Right renal cortex interstitium (tissue), 3 donors: ENCODE measurements at places on chromosomes 4 and X.

- no peak for DNase-seq
Measured at GRCh38 chr4:173119818-173120217, 48.8 kb upstream of the GALNT7 start.

DNA sequence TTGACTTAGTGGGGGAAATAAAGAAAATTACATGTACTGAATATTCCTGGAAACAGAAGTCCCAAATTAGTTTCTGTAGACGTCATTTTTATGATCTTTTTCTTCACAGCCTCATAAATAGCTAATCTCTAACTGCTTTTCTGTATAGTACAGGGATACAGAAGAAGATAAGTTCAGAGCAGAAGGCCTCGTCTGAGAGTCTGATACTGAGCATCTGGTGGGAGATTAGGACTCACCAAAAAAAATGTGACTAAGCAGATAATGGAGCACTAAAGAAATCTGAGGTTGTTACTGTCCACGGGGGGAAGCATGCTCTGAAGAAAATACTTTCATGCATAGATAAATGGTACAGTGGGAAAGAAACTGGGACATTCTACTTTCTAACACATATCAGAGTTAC, 115.3 kb upstream of the TRPC5 start:
- no peak for DNase-seq

DNA sequence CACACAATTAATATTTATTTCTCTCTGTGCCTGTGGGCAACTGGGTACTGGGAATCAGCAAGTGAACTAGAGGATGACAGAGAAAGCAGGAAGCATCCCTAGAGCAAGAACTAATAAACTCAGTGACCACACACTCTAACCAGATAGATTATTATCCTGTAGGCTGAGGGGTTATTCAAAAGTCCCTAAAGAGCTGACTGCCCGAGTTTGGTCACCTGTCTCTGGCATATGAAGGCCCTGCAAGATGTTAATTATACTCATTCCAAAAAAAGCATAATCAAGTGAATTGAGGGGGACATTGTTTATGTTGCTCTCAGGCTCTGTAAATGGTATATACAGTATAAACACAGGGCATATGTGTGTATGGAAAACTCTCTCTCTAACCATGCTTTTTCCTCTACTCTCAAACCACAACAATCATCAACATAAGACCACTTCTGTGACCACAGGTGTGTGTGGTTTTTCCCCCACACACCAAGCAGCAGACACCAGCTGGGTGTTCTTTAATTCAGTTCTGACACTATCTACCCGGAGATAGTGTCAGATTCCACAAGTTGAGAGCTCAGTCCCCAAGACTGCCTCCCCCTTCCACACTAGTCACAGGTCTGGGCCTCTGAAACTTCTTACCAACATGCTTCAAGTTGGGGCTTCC, 6.2 kb upstream of the HPSE start:
- DNase-seq: no peak

GRCh38 chr4:101251261-101251660, 96.1 kb downstream of the PPP3CA start:
- no peak for DNase-seq

DNA sequence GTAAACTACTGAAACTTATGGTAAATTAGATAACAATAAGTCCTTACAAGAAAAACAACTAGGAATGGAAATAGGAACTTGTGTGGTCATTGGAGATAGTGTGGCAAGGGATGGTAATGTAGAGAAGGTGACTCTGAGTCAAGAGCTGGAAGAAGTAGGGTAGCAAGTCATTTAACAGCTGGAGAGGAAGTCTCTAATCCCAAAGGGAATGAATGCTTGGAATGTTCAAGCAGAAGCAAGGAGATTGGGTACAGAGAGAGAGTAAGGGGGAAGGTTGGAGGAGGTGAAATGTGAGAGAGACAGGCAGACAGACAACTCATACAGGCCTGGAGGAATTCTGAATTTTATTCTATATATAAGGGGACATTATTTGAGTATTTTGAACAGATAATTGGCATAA, 260.6 kb upstream of the MAD2L1 start:
- no peak for DNase-seq

GRCh38 chr4:13933191-13933590, 305.7 kb upstream of the BOD1L1 start:
- DNase-seq: no peak

DNA sequence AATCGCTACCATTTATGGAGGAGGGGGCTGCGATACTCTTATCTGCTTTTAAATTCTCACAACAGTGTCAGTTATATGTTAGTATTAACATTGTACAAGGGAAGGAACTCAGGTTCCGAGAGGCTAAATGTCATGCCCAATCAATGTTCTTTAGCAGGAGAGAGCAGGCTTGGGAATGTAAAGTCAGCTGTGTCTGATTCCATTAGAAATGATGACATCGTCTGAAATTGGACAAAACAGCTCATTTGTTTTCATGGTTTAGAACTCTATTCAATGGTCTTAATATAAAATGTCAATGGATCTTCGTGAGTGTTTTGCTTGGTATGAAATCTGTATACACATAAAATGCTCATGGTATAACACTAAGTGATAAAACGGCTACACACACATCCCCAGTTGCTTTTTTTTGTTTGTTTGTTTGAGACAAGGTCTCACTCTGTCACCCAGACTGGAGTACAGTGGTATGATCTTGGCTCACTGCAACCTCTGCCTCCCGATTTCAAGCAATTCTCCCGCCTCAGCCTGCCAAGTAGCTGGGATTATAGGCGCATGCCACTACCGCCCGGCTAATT, 11.9 kb upstream of the SH3KBP1 start:
- no peak for DNase-seq

- no peak for DNase-seq
Measured at GRCh38 chr4:116223040-116223732, 862.2 kb downstream of the TRAM1L1 start.

GRCh38 chr4:80264352-80264647, 2.2 kb upstream of the FGF5 start:
- no peak for DNase-seq

GRCh38 chrX:57677132-57677858, 2.8 kb downstream of the NLRP2B start:
- no peak for DNase-seq

- no peak for DNase-seq
Measured at GRCh38 chr4:18366892-18367291, 345.3 kb upstream of the LCORL start.

DNA sequence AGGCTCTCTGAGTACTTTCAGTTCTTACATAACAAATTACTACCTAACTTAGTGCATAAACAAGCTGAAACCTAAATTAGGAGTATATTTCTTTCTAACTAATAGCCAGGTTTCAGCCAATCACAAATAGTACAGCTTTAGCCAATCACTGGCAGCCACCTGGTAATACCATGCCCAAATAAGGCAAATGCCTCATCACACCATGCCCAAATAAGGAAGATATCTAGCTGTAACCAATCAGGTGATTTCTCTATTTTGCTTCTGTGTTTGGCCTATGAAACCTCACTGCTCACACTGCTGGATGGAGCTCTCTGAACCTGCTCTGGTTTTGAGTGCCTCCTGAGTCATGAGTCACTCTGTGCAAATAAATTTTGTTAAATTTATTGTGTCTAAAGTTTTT, 113.5 kb downstream of the DDIT4L start:
- DNase-seq: no peak

- DNase-seq: no peak
Measured at GRCh38 chr4:6198278-6198677, 2.1 kb downstream of the JAKMIP1 start.

DNA sequence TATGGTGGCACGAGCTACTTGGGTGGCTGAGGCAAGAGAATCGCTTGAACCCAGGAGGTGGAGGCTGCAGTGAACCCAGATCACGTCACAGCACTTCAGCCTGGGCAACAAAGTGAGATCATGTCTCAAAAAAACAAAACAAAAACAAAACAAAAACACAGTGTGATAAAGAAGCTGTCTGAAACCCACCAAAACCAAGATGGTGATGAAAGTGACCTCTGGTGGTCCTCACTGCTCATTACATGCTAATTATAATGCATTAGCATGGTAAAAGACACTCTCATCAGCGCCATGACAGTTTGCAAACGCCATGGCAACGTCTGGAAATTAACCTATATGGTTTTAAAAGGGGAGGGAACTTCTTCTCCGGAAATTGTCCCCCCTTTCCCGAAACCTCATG, 29.4 kb upstream of the OPHN1 start:
- no peak for DNase-seq

GRCh38 chr4:2252530-2253091, 9.3 kb downstream of the MXD4 start:
- no peak for DNase-seq

- no peak for DNase-seq
Measured at GRCh38 chr4:183618681-183619080, 40.3 kb downstream of the RWDD4 start.

- no peak for DNase-seq
Measured at GRCh38 chr4:136731025-136731424, 801.3 kb downstream of the PCDH18 start.

- no peak for DNase-seq
Measured at GRCh38 chrX:72294497-72294896, 11.2 kb downstream of the CITED1 start.

- DNase-seq: no peak
Measured at GRCh38 chrX:38881066-38881465, 79.8 kb downstream of the MID1IP1 start.

DNA sequence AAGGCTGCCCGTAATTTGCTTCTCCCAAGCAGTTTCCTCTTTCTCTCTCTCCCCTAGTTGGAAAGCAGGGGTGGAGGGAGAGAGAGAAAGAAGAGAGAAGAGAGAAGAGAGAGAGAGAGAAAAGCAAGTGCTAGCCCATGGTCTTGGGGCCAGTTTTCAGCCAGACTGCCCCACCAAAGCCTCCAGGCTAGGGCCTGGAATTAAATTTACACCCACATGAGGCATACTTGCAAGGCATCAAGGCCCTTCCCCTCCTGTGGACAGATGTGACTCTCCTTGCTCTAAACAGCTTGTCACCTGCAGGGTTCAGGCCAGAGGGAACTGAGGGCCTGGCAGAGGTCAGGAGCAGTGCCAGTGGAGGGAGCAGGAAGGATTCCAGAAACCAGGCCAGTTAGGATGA, 1.7 kb upstream of the CXCR3 start:
- no peak for DNase-seq

DNA sequence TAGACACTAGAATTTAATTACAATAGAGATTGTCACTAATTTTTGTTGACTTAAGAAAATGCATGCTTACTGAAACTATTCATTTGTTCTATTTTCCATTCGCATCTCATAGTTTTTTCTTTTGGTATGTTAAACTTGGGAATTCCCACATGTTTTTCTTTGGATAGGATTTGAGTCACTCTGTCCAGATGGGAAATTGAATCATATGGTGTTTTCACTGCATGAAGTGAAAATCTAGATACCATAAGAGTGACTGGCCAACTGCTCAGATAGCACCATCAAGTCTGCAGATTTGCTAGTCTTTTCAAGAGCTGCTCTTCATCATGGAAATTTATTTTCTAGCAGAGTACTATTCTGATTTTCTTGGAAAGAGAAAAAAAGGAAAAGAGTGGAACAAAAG, 172.6 kb downstream of the FAM47B start:
- no peak for DNase-seq

GRCh38 chr4:116016201-116016600, 902.8 kb upstream of the NDST4 start:
- no peak for DNase-seq

- no peak for DNase-seq
Measured at GRCh38 chr4:89294573-89295269, 12.9 kb downstream of the GPRIN3 start.

GRCh38 chr4:87717276-87718031, 67.4 kb downstream of the DMP1 start:
- no peak for DNase-seq

DNA sequence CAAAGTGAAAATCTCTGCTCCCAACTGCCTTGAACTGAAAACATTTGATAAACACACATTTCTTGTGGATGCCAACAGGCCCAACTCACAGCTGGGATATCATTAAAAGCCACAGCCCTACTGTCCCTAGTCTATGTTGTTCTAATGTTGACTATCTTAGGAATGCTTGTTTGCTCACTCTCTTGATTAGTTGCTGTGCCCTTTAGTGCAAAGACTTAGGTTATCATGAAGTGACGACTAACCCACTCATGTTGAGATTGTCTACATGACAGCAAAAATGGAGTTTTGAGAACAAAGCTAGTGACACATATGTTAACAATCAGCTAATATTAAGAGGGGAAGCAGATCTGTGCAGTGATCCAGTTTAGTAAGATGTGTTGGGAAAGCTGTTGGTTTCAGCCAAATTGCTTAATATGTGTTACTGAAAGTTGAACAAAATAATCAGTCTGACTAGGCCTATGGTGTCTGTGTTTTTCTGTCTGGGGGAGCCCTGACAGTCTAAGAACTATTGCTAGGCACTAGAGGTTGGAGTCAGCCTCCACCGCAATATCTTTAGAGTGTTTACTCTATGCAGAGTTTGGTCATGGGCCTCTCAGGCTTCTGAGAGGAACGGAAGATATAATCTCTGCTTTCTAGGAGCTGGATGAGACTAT, 125.5 kb downstream of the ATG4A start:
- DNase-seq: no peak

GRCh38 chr4:52266537-52267137, 215.5 kb downstream of the SPATA18 start:
- DNase-seq: no peak
